ENCODE measurements at places on chromosomes 1 and 21.

- DNase-seq, result peak; percentile 61
Observed at GRCh38 chr1:109112056-109112651, 1.8 kb upstream of the ELAPOR1 start.

DNA sequence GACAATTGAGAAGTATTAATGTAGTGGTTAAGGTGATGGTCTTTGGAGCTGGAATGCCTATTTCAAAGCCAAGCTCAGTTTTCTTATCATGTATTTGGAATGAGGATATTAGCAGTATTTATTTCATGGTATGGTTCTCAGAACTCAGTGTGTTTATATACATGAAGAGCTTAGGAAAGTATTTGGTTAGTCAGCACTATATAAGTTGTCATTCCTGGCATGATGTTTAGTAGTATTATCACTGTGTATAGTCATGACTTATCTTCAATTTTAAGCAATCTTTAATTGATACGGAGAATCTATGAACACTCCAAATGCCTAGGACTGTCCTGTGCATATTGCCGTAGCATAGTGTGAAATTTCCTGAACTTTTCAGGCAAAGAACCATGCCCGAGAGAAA, 501.9 kb upstream of the USP24 start:
- DNase-seq, result no peak

- no peak for DNase-seq
Observed at GRCh38 chr1:178928976-178929375, 58.1 kb upstream of the ANGPTL1 start.

- DNase-seq, result no peak
Observed at GRCh38 chr21:43921979-43922945, 57.2 kb downstream of the AGPAT3 start.

DNA sequence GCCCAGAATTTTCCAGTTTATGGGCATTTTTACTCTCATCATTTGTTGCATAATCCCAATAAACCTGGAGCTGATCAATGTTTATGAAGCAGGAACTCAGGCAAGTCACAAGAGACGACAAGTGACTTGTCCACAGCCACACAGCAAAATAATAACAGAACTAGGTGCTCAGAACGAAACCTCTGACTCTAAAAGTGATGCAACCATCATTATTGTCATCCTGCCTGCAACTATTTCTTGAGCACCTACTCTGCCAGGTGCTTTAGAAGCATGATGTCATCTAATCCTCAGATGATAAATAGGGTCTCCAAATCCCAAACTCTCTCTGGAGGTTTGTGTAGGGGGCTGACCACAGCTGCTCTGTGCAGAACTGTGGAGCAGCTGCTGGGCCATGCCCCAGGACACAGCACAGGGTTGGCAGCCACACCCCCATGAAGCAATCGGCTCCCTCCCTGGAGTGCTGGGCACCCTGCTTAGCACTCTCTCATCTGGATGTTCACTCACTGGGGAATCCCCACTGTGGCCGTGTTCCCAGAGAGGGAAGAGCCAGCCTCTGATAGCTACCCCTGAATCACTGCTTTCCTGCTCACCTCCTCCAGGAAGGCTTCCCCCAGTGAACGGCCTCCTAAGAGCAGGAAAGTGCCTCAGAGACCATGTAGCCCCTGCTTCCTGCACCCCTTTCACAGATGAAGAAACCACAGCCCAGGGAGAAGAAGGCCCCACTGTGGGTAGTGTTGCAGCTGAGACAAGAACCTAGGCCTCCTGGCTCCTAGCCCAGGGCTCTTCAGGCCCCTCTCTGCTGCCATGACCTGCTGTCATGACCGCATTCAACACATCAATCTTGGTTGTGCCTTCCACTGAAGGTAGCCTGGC, 2.1 kb downstream of the TTC22 start:
- peak; percentile 33 for DNase-seq

- no peak for DNase-seq
Observed at GRCh38 chr21:30333736-30334135, 3.8 kb downstream of the KRTAP27-1 start.
